ENCODE measurements at places on chromosomes 7 and 10. TPM values are rescaled to one million over a fixed set of nuclear protein-coding genes. Genes with fewer than 3 reads are reported as not detected.

DNA sequence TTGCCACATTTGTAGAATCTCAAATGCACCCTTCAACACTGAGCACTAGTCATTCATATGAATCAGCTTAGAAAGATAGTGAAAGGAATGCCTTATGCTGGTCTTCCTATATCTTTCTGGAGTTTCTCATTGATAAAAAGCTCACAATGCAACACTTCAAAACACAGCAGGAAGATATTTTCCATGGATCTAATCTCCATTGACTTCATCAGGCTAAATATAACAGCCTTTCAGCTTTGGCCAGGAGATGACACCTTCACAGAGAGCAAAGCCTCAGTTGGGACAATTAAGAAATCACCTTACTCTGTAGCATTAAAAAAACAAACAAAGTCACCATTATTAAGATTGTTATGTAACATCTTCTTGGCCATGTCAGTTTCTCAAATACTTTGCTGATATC lies 6.7 kb downstream of the NRP1 start:
- no peak for DNase-seq

DNA sequence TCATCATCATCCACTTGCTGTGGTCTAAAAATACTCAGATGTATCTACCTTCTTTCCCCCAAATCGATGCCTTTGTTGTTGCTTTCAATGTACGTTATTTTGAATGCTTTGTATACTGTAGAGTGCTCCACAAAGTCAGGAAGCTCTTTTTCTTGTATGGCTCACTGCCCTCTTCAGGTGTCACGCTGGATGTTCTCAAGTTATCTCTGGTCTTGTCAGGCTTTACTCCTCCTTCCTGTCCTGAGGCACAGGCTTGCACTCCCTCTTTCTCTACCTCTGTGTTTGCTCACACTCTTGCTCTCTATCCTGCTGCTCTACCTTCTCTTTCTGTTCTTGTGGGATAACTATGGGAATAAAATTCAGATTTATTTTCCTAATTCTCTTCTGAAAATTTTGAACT lies 381.3 kb downstream of the NRG3 start:
- DNase-seq, result no peak

GRCh38 chr7:155880721-155881120 lies 68.5 kb upstream of the SHH start:
- DNase-seq, result no peak

DNA sequence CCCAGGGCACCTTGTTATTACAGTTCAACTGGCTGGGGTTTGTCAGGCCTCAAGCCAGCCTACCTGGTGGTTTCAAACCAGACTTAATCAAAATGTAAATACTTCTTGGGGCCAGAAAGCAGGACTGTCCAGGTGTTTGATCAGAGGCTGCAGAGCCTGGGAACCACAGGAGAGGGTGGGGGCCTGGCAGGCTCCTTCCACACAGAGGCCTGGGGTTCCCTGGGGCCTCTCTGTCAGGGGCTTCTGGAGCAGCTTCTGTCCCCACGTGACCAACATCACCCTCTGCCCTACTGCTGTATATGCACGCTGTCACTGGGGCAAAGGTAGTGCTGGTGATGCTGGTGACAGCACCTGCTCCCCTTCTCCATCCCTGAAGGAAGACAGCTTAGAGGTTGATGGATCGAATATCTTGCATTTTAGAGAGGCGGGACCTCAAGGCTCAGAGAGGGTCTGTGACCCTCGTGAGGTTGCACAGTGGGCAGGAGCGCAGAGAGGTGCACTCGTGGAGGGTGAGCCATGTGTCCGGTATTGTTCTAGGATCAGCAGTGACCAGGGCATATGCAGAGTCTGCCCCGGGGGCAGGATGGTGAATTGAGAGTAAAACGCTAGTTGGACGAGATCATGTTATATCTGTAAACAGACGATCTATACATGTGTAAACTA lies 95.4 kb downstream of the GRK5 start:
- DNase-seq, result no peak

The OLAH gene
- total RNA-seq, result 4.0 TPM

The PAX2 gene
- not detected for total RNA-seq
